ENCODE measurements at places on chromosomes 2 and 18. TPM values are rescaled to one million over a fixed set of nuclear protein-coding genes. Genes with fewer than 3 reads are reported as not detected.

Gene LOXL3
- total RNA-seq: 3.9 TPM

Gene RDH14
- 21.7 TPM for total RNA-seq

Gene CABYR
- total RNA-seq: 0.84 TPM

Gene TMEM182
- 2.7 TPM for total RNA-seq

Gene UCN
- not detected for total RNA-seq

Gene MSTN
- not detected for total RNA-seq

Gene IGFBP5
- 0.21 TPM for total RNA-seq

Gene MOGAT1
- not detected for total RNA-seq

Gene TUBA3D
- not detected for total RNA-seq

Gene BZW1
- total RNA-seq: 559 TPM

Gene PLCL1
- 23.4 TPM for total RNA-seq

Gene ADAM23
- 0.94 TPM for total RNA-seq

Gene CD226
- 64.1 TPM for total RNA-seq

All from mononuclear cell (primary cell).